ENCODE measurements at places on chromosomes 11 and 22. TPM values are rescaled to one million over a fixed set of nuclear protein-coding genes. Genes with fewer than 3 reads are reported as not detected.

C11orf86 gene
- total RNA-seq: not detected

KRTAP5-10 gene
- total RNA-seq: not detected

LAYN gene
- 10.4 TPM for total RNA-seq

E2F8 gene
- total RNA-seq: 1.4 TPM

CRY2 gene
- 8.2 TPM for total RNA-seq

KCNJ4 gene
- not detected for total RNA-seq

DEFB131B gene
- total RNA-seq: not detected

OSM gene
- total RNA-seq: not detected

SLC22A6 gene
- not detected for total RNA-seq

CLDN5 gene
- 7.9 TPM for total RNA-seq

All from tracheal epithelial cell (primary cell).